ENCODE measurements at places on chromosomes 5 and 9. TPM values are rescaled to one million over a fixed set of nuclear protein-coding genes. Genes with fewer than 3 reads are reported as not detected.

DNA sequence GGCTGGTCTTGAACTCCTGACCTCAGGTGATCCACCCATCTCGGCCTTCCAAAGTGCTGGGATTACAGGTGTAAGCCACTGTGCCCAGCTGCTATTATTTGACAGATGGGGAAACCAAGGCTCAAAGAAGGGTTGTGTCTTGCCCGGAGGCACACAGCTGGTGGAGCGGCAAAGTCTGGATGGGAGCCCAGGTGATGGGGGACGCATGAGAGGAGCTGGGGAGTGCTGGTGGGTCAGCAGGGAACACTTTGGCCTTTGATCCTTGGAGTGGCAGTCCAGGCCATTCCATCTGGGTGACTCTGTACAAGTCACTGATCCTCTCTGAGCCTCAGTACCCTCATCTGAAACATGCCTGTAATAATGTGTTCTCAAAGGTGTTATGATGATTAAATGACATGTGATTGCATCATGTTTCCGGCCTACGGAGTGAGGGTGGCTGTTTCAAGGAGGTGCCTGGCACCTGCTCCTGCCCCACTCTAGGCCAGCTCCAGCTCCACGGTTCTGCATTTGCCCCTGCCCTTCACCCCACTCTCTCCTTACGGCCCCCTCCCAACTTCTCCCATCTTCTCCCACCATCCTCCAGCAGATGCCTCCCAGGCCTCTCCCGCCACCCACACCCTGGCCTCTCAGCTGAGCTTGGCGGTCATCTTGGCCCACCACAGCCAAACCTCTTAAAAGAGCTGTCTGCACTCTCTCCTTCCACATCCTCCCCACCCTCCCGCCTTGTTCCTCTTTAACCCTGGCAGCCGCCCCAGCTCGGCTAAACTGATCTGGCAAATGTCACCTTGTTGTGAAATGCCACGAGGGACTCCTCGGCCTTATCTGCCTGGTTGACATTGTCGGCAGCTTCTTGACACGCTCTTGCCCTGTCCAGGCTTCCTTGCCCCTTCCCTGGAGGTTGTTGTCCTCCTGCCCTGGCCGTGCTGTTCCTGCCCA is 5.5 kb upstream of the DBN1 start:
- DNase-seq = peak; percentile 94

DNA sequence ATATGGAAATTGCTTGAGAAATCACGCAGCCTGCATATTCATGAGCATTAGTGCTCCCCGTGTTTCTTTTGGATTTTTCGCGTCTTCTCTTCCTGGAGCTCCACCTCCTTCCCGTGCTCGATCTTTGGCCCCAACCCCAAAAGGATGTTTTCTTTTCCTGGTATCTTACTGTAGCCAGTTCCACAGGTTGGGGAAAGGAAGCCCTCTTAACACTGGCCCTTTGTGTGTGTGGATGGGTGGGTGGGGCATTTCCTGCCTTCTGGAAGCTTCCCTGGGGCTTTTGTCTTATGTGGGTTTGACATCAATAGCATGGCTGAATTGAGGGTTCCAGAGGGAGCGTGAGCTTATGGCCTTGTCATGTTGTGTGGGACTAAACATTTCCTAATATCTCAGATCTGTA is 21.9 kb downstream of the STXBP1 start:
- DNase-seq = no peak

SPINK7 gene
- total RNA-seq = not detected

GRCh38 chr9:18472841-18473251 is 1.1 kb upstream of the ADAMTSL1 start:
- peak; percentile 55 for DNase-seq

SLC34A1 gene
- total RNA-seq = not detected

- DNase-seq = no peak
Observed at GRCh38 chr9:76571743-76572146, 112.8 kb downstream of the GCNT1 start.

CCL28 gene
- total RNA-seq = 2.4 TPM

- no peak for DNase-seq
Observed at GRCh38 chr9:2036844-2037243, 21.7 kb downstream of the SMARCA2 start.

DNA sequence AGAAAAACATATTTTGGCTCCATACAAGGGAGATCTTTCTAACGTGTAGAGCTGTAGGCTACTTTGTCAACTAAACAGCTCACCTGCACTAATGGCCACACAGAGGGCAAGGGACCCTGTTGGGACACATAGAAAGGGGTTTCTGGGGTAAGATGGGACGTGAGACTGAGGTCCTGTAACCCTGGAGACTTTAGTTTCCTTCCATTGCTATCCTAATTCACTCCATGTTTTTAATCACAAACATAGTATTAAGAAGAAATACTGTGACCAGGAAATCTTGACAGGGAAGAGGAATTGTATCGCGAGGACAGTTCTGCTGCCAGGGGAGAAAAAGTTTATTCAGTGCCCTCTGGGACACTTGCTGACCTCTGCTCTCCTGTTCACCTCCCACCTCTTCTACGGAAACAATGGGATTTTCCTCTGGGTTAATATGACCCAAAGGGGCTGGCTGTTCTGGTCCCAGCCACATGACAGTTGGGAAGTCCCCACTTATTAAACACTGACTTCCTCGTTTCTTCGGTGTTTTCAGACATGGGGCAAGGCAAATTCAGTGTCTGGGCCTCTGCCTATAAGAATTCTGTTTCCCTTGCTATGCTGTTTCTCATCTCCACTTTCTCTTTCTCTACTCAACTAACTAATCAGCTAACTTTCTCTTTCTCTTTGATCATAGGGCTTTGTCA is 106.9 kb upstream of the SEMA6A start:
- no peak for DNase-seq

- DNase-seq = no peak
Observed at GRCh38 chr5:131316822-131317221, 53.0 kb downstream of the CDC42SE2 start.

SURF4 gene
- 157 TPM for total RNA-seq
